ENCODE measurements at places on chromosomes 5 and 9. TPM values are rescaled to one million over a fixed set of nuclear protein-coding genes. Genes with fewer than 3 reads are reported as not detected.

The SLC6A3 gene
- not detected for total RNA-seq

The PCDHA4 gene
- total RNA-seq = 4.2 TPM

The ZNF366 gene
- total RNA-seq = not detected

GRCh38 chr5:36756848-36757247, 119.7 kb upstream of the NIPBL start:
- DNase-seq = no peak

DNA sequence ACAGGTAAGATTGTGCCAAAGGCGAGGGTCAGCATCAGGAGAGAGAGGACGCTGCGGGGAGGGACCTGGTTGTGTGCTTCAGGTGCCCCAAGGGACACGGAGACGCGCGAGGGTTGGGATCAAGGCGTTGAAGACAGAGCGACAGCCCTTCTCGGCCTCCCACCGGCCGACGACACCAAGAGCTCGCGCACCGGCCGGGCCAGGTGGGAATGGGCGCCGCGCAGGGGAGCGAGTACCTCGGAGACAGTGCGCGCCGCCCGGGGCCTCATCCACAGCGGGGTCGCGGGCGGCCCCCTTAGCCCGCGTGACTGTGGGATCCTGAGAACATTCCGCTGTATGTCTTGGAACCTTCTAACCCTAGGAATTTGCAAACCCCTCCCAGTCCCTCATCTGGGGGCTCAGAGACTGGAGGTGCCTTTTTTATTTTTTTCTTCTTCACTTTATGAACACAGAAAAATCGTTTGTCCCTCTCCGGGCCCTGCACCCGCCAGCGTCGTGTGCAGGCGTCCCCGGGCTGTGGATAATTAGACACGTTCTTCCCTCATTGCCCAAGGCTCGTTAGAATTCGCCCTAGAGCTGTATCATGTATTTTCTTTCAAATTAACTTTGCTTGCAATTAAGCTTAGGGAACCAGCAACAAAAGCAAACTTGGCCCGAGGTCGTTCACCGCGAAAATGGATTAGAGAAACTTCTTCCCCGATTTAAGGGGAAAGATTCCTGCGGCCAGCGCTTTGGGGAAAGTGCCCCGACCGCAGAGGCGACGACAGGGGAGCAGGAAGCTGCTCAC, 4.8 kb downstream of the FOXE1 start:
- DNase-seq = no peak

- DNase-seq = no peak
Observed at GRCh38 chr9:110049699-110050450, 158.1 kb downstream of the C9orf152 start.

DNA sequence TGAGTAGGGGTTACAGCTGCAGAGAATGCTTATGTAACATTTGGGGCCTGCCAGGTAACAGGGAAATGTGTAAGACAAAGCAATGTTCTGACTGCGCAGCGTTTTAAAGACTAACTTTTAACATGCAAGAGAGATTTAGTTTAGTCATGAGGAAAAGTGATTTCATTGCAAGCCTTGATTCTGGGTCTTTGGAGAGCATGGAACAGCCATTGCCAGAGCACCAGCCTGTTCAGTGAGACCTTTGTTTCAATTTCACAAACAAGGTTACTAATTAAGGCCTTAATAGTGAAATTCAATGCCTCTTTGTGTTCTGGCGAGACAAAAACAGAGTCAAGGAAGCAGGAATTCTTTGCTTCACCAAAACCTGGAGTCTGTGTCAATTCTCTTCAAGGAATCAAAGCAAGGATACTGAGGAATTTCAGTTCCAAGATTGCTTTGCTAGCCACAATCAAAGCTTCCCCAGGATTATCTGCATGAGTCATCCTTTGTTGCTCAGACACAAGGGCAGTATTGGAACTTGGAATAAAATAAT, 14.4 kb downstream of the CKMT2 start:
- peak; percentile 18 for DNase-seq

GRCh38 chr5:141677415-141677814, 4.6 kb downstream of the ARAP3 start:
- no peak for DNase-seq

DNA sequence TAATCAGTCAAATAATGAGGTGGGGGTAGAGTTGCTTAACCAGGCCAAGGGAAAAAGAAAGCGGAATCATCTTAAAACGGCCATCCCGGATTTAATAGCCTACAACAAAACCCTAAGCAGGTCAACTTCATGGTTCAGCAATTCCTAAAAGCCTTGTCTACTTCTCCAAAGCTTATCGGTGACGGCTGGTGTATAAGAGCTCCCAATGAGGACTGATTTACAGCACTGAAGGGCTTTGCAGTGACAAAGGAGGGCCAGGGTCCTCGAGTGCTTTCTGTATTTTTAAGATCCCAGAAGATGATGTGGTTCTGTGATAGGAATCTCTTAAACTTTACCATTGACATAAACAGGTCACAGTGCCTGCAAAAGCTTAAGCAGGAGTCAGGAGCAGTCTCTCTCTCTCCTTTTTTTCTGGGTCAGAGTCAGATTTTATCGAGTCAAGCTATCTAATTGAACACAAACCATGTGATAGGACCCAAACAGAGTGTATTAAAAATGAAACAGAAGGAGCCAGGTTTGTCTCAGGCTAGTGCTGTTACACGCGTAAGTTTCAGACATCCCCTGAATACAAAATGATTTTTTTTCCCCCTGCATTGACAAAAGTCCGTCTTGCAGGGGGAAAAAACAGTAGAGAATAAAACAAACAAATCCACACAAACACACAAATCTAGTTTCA, 663.6 kb upstream of the ZNF608 start:
- DNase-seq = peak; percentile 76

- no peak for DNase-seq
Observed at GRCh38 chr9:3939820-3940219, 360.0 kb downstream of the GLIS3 start.

- no peak for DNase-seq
Observed at GRCh38 chr9:91315191-91315590, 46.5 kb downstream of the AUH start.

GRCh38 chr5:71662381-71662780, 56.7 kb upstream of the CARTPT start:
- no peak for DNase-seq

- no peak for DNase-seq
Observed at GRCh38 chr9:131577005-131578000, 32.0 kb downstream of the PRRT1B start.

DNA sequence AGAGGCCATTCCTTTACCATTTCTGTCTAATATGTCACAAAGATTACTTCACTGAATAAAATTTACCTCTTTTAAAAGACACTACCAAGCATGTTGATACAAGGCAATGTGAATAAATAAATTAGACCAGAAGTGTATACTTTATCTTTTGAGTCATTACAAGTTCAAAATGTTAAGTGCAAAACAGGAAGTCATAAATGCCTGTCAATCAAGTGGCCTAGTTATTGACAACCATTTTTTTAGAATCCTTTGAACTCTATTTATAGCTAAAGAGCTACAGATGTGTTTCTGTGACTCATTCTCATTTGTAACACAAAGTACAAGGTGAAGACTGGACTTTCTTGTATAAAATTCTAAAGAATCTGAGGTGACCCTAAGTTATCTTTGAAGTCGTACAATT, 602.7 kb upstream of the SEMA6A start:
- DNase-seq = no peak

DNA sequence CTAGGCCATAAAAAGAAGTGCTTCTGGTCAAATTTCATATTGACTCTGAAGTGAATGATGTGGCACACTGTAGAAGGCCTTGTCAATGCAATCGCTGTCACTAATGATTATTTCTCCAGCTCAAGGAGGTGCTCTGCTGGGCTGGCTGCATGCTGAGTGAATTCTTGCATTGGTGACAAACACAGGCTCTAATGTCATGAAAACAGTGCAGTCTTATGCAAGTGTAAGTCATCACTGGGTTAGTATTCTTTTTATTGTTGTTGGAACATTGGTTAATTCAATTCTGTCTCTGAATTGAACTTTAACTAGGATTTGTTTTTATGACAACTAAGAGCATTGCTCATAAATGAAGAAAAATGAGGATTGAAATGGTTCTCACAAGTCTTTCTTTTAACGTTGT, 57.3 kb upstream of the CD180 start:
- no peak for DNase-seq

DNA sequence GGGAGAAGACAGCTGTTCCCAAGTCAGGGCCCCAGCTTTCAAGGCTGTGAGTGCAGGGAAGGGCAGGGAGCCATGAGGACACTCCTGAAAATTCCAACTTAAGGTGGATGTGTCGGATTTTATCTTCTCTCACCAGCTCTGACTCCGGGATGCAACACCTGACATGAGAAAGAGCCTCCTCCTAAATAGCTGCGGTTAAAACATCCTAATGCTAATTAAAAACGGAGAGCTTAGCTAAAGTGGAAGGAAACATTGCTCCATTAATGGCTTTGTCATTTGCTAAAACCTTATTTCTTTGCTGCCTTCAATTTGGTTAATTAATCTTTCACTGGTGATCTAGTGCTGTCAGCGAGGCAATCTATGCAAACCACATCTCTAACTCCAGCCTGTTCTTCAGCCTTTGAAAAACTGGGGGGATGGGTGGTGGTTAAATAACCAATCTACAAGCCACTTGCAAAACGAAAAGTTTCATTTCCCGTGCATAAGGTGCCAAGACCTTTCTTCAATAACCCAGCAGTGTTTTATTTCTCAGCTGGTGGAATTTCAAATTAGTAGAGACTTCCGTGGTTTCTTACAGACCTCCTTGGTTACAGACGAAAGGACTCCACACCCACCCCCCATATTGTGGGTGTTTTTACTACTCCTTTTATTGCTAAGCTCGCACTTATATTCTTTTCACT, 379.6 kb downstream of the MLLT3 start:
- no peak for DNase-seq
